ENCODE measurements at places on chromosomes 3 and 15.

GRCh38 chr3:39724233-39724846 lies 85.1 kb upstream of the MYRIP start:
- DNase-seq: no peak

- DNase-seq: no peak
These were observed 35.8 kb downstream of the CTNNB1 start for GRCh38 chr3:41234823-41235721.

DNA sequence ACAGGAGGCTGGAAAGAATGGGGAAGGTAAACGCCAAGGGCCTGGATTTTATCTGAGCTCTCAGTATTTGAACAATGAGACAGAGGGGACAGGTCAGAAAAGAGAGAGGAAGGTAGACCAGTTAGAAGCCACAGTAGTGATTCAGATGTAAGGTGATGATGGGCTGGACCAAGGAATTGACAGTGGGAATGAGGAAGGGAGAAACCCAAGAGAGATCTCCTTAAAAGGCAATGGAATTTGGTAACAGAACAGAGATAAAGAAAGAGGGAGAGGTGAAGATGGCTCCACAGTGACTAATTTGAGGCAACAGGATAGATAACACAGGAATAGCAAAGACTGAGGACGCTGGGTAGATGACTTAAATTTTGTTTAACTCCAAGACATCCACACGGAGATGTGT lies 11.4 kb upstream of the HEG1 start:
- DNase-seq: no peak

DNA sequence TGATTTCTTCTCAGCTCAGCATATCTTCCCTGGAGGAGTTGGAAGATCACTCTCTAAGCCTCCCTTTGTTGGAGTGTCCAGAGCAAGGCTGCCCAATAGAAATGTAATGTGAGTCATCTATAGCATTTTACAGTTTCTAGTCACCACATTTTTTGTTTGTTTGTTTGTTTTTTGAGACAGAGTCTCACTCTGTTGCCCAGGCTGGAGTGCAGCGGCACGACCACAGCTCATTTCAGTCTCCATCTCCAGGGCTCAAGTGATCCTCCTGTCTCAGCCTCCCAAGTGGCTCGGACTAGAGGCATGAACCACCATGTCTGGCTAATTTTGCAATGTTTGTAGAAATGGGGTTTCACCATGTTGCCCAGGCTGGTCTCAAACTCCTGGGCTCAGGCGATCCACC lies 21.3 kb downstream of the KLHL6 start:
- DNase-seq: no peak

DNA sequence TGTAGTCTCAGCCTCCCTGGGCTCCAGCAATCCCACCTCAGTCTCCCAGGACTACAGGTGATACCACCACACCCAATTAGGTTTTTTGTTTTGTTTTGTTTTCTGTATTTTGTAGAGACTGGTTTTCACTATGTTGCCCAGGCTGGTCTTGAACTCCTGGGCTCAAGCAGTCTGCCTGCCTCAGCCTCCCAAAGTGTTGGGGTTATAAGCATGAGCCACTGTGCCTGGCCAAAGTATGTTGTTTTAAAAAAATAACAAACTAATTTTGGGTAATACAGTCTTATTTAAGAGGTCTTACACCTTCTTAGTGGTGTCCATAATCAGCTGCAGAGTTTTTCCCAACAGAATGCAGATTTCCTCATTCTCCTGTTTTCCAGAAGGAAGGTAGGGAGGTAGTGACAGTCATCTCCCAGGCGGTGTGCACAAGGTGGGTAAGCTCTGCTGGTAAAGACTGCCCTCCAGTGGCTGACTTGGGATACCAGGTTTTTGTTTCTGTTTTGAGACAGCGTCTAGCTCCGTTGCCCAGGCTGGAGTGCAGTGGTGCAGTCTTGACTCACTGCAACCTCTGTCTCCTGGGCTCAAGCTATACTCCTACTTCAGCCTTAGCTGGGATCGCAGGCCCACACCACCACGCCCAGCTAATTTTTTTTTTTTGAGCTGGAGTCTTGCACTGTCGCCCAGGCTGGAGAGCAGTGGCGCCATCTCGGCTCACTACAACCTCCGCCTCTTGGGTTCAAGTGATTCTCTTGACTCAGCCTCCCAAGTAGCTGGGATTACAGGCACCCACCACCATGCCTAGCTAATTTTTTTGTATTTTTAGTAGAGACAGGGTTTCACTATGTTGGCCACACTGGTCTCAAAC lies 58.4 kb downstream of the MAP6D1 start:
- peak; percentile 48 for DNase-seq

- no peak for DNase-seq
These were observed 208.5 kb upstream of the ROPN1 start for GRCh38 chr3:124200407-124200806.

DNA sequence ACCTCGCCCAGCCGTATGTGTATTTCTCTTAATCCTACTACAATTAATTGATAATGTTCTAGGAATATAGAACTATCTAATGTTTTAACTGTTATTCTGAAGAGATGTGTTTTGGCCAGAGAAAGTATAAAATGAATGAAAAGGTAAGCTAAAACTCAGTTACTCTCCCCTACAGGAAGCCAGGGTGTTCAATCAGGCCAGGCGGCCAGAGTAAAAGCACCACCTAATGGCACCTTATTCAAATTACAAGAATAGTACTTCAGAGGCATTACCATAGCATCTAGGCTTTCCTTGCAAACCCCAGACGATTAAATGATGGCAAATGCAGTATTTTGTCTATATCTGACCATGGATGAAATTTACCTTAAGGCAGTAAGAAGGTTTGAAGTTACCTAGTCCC lies 10.4 kb downstream of the SLC12A8 start:
- DNase-seq: no peak

- DNase-seq: no peak
These were observed 37.4 kb downstream of the ST6GAL1 start for GRCh38 chr3:186967686-186968085.

DNA sequence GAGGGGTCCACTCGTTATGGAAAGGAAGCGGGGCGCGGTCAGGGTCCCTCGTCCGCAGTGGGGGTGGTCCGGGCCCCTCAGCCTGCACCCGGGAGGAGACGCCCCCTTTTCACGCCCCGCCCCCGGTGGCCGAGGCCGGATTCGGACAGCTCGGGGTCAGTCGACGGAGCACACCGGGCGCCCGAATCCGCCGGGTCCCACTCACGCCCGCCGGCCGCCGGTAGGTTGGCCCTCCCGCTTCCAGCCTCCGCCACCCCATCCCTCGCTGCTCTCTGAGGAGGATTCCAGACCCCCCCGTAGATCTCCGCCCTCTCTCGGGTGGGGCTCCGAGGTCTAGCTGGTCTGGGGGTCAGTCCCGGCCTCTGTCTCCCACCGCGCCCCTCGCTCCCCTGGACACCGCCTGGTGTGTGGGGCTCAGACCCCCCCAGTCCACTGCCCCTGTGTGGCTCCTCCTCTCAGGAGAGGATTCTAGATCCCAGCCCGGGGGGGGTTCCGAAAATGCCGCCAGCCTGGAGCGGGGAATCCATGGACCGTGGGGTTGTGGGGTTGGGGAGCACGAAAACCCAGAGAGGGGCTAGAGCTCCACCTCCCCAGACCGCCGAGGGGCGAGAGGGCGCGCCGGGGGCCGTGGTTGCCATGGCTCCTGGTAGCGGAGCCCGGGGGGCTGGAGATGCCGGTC lies 725 bp downstream of the CHL1 start:
- no peak for DNase-seq

DNA sequence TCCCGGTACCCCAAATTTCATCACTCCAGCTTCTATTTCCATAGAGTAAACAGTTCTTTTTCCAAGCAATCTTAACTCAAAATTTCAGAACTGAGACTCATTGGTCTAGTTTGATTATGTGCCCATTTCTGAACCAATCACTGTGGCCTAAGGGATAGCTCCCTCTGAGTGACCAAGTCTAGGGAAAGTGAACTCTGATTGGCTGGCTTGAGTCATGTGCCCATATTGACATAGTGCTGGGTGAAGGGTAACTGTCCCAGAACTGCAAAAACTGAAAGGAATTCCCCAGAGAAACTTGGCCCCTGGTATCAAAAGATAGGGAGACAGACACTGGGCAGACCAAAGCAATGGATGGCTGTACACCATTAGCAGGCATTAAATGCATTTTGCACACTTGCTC lies 171.2 kb upstream of the WNT5A start:
- no peak for DNase-seq

DNA sequence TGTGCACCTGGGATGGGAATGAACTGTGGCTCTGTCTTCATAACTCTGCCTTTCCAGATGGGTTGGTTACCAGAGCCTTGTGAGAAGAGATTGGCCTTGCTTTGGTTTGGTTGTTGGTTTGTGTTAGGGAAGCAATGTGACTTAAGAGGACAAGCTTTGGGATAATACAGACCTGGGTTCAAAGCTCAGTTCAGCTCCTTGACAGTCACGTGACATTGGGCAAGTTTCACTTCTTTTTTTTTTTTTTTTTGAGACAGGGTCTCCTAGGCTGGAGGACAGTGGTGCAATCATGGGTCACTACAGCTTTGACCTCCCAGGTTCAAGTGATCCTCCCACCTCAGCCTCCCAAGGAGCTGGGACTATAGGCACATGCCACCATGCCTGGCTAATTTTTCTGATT lies 42.7 kb downstream of the CORO2B start:
- DNase-seq: no peak

DNA sequence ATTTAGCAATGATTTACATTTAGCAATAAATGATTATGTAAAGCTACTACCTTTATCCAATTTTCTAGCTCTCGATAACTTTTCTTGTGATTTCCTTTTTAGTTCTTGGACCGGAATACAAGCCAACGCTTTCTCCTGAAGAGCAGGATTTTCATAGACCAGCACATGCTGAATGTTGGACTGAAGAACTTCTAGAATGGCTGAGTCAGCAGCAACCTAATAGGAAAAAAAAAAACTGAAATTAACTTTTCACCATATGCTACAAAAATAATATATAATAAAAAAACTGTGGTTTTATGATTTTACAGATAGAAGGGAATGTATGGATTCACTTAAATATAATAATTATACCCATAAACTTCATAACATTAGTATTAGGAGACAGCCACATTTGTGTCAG lies 32.2 kb downstream of the NGLY1 start:
- DNase-seq: no peak

- no peak for DNase-seq
These were observed 440.5 kb downstream of the NTRK3 start for GRCh38 chr15:87816016-87816415.

DNA sequence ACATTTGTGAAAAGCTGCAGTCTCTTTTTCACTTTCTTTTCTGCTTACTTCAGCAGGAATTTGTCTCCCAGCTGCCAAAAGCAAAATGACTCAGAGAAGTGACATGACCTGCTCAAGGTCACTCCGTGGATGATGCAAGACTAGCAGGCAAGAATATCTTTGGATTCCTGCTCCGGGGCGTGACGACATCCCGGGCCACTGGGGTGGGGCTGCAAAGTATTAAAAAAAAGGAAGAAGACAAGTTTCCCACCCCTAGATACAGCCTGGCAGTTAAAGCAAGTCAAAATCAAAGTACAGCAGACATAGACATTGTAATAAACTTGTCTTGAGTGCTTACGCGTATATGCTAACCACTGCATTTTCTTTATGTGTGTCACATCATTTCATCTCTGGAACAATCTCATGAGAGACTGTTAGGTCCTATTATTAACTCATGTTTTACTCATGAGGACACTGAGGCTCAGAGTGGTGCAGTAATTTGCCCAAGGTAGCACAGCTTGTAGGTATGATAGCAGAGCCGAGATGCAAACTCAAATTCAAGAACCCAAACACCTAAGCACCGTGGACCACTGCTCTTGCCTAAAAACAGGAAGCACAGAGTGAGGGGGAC lies 485.2 kb upstream of the PROK2 start:
- no peak for DNase-seq

DNA sequence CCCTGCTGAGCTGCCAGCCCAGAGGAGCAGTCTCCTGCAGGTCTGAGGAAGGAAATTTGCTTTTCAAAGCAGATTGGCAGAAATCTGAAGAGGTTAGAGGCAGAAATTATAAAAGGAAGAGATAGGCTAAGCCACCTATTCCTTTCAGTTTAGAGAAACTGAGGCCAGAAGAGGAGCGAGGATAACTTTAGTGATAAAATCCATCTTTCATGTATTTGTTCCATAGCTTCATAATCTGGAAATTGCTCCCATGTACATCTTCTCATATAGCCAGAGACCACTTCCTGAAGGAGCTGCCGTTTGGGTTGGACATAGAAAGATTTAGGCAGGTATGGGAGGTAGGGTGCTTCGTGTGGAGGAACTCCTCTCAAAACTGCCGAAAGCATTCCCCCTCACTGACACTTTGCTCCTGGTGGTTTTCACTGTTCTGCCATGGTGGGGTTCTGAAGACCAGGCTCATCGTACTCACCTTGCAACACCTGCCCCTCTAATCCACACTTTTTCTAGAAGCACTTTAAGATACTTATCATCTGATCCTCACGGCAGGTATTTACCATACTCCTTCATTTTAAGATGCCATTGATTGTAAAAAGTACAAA lies 670 bp upstream of the ACAP2 start:
- DNase-seq: no peak

GRCh38 chr15:68399096-68400065 lies 32.6 kb downstream of the ITGA11 start:
- DNase-seq: no peak

Data from NCI-H1930 (cell line).